ENCODE measurements at places on chromosomes 11 and 22. TPM values are rescaled to one million over a fixed set of nuclear protein-coding genes. Genes with fewer than 3 reads are reported as not detected.

The HBE1 gene
- not detected for total RNA-seq

The ATM gene
- 111 TPM for total RNA-seq

The MS4A14 gene
- not detected for total RNA-seq

The ACCS gene
- 41.0 TPM for total RNA-seq

The BIRC3 gene
- 71.3 TPM for total RNA-seq

The PKNOX2 gene
- not detected for total RNA-seq

The CHADL gene
- 0.20 TPM for total RNA-seq

The TPH1 gene
- 0.39 TPM for total RNA-seq

The GLYAT gene
- not detected for total RNA-seq

The TNNT3 gene
- total RNA-seq, result 4.9 TPM

The HORMAD2 gene
- total RNA-seq, result 0.45 TPM

The SOX6 gene
- not detected for total RNA-seq

The RCOR2 gene
- total RNA-seq, result 0.25 TPM

The SLC6A5 gene
- total RNA-seq, result not detected

Data from T-helper 2 cell treated with Interferon-gamma antibody and Interleukin-4, amounts not matched to agents 100 ng/mL and 5 ng/mL, for 36 hours (primary cell).